ENCODE measurements at places on chromosomes 4 and X.

- DNase-seq, result no peak
Measured at GRCh38 chr4:8769645-8770517, 101.8 kb downstream of the HMX1 start.

DNA sequence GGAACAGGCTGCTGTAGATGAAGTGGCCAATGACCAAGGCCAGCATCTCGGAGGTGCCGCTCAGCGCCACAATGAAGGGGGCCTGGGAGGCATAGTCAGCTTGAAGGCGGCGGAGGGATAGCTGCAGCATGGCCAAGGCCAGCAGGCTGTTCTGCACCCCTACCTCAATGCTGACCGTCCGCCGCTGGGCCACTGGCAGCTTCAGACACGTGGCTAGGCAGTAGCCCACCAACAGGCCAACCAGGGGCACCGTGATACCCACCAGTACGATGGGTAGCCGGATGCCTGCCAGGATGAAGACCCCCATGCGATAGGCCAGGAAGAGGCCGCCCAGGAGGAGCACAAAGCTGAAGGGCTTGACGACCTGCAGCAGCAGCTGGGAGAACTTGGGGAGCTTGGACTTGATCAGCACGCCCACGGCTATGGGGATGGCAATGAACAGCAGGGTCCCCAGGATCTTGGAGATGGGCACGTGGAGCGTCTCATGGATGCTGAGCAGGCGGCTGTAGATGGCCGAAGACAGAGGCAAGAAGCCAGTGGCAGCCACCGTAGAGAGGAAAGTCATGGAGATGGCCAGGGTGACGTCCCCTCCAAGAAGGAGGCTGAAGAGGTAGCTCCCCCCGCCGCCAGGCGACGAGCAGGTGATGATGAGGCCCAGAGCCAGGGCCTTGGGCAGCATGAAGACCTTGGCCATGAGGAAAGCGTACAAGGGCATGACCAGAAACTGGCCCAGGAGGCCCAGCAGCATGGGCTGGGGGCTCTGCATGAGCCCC, 1.3 kb upstream of the UBL4A start:
- no peak for DNase-seq

DNA sequence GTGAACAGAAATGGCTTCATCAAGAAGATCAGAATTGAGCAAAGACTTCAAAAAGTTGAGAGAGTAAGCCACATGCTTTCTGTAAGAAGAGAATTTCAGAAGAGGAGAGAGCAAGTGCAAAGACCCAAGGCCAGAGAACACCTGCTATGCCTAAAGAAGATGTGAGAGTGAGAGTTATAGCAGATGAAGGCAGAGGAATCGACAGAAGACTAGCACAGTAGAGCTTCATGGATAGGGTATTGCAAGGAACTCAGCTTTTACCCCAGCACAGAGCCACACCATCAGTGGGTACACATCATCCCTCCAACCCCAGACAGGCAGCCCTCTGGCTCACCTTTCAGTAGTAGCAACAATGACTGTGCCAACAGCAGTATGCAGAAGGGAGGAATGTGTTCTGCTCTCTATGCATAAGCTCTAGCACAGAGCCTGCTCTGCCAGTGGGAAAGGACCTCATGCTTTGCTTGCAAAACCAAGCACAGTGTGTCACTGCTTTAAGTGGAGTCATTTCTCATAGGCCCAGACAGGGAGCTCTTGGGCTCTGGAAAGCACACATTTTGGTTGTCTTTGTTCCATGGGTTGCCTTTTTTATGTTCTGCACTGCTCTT, 318.6 kb downstream of the NAF1 start:
- no peak for DNase-seq

DNA sequence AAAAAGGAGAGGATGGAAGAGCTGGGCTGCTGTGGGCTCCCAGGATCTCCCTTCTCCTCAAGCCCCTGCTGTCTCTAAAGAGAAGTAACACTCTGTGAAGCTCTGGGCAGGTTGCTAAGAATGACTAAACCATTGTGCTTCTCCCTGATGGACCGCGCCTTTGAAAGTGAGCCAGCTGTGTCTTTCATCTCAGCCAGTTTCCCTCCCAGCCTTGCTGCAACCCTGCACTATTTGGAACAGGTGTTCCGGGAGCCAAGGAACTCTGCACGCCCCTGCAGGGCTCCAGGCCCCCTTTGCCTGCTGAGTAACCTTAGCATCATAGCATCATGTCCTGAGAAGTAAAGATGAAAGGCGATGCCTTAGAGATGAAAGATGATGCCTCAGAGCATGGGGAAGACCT, 39.7 kb downstream of the SMIM20 start:
- no peak for DNase-seq
